ENCODE measurements at places on chromosomes 7 and 10. TPM values are rescaled to one million over a fixed set of nuclear protein-coding genes. Genes with fewer than 3 reads are reported as not detected.

The CNTNAP2 gene
- total RNA-seq, result 9.2 TPM

The PTPRN2 gene
- not detected for total RNA-seq

- ATAC-seq, result no peak
Measured at GRCh38 chr10:17214971-17215781, 12.9 kb upstream of the VIM start.

DNA sequence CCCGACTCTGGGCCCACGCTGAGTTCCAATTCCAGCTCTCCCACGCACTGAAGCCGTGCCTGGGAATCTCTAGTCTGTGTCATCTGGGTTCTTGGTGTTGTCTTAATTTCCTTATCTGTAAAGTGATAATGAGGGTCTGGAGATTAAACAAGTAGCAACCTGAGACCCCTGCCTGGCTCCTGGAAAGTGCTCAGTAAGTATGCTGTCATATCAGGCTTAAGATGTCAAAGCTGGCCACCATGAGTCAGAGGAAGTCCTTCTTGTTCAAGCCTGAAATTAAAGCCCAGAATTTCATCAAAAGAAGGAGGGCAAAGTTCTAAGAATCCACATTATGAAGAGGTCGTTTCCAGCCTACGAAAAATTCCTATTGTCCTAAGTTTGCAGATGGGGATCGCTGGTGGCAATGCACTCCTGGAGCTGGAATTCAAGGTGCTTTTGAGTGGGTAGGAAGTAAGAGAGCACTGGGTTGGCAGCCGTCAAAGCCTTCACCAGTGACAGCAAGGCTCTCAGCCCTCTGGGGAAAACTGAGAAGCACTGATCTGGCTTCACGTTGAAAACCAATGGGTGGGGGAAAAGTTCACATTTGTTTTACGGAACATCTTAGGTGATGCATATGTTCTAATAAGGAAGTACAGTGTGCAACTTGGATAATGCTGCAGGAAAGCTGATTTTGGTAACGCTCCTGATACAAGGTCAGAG lies 50.3 kb upstream of the NCAPG2 start:
- no peak for ATAC-seq

GRCh38 chr10:15345450-15345849 lies 25.6 kb downstream of the FAM171A1 start:
- ATAC-seq, result no peak

DNA sequence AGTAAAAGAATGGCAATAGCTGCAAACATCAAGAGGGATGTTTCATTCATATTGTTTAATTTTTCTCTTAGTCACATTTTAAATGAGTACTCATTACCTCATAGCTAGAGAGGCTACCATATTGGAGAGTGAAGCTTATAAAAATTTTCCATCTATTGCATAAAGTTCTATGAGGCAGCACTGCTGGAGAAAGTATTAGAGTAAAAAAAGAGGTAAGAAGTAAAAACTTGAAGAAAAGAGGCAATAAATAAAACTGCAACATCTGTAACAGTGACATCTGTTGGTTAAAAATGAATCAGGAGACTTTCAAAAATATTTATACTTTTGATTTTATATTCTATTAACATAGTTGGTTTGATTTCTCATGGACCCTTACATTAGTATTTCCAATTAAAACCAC lies 284.5 kb upstream of the SEMA3D start:
- ATAC-seq, result no peak

GRCh38 chr10:129773359-129773990 lies 190.6 kb downstream of the EBF3 start:
- no peak for ATAC-seq

DNA sequence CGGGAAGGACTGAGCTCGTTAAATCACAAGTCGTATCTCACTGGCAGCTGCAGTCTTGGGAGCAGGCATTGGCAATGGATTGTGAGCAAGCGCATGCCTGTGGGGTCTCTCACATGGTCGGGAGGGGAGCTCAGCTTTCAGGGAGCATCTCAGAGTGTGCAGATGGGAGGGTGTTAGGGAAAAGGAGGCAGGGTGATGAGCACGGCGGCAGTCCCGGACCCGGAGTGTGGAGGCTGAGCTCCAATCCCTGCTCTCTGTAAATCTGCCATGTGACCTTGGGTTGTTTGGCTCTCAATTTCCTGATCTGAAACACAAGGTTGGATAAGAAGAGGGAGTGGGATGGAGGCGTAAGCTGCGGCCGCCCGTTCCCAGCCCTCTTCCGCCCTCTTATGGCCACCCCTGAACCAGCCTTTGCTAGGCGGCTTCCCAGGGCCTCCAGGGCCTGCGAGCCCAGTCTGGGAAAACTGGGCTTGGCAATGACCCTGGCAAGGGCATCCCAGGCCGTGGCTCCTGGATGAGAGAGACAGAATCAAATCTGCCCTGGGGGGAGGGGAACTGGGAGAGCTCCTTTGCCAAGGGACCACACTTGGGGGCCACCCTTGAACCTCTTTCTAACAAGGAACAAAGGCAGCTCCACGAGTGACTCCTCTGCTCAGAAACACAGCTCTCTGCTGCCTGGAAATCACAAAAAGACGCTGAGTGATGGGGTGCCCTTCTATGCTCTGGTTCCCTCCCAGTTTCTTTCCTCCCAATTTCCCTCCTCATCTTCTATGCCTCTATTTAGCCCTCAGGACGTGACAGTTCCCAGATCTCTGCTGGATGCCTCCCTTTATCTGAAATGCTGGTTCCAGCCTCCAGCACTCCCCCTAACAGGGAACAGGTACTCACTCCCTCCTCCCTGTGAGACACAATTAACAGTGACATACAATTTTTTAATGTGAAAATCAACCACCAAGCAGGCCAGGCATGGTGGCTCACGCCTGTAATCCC lies 41.7 kb upstream of the LOXL4 start:
- ATAC-seq, result peak; percentile 84

DNA sequence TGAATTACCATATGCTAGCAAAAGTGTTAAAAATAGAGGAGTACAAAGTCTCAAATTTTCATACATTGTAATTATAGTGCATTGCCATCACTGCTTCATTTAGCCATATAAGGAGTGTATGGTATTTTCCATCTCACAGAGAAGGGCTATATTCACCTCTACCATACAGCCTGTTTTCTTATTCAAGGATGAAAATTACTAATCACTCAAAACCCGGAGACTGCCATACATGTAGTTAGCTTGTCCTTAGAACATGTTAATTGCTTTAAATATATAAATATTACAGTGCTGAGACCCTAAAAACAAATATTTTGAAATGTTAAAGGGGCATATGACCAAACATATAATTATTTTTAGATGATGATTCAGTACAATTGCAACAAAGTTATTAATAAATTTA lies 49.4 kb downstream of the CPEB3 start:
- no peak for ATAC-seq

GRCh38 chr7:506391-506831 lies 13.2 kb downstream of the PDGFA start:
- ATAC-seq, result no peak

- ATAC-seq, result no peak
Measured at GRCh38 chr7:103065667-103066066, 8.9 kb downstream of the FBXL13 start.

DNA sequence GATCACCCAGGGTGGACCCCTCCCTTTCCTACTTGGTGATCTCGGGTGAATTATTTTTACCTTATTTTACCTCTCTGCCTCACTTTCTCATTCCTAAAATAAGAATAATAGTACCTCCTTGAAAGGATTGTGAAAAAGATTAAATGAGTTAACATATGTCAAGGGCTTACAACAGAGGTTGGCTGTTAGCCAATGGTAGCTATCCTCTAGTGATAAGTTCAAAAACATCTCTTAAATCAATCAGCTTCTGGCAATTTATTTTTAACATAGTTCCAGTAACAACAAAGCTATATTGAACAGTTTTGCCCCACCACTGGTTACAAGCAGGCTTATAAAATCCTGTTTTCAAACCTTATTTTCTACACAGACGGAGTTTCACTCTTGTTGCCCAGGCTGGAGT lies 45.4 kb downstream of the TMEM168 start:
- no peak for ATAC-seq

GRCh38 chr10:122140941-122141623 lies 130.0 kb upstream of the BTBD16 start:
- ATAC-seq, result peak; percentile 65

- ATAC-seq, result no peak
Measured at GRCh38 chr10:5632446-5632845, 33.9 kb downstream of the ASB13 start.

DNA sequence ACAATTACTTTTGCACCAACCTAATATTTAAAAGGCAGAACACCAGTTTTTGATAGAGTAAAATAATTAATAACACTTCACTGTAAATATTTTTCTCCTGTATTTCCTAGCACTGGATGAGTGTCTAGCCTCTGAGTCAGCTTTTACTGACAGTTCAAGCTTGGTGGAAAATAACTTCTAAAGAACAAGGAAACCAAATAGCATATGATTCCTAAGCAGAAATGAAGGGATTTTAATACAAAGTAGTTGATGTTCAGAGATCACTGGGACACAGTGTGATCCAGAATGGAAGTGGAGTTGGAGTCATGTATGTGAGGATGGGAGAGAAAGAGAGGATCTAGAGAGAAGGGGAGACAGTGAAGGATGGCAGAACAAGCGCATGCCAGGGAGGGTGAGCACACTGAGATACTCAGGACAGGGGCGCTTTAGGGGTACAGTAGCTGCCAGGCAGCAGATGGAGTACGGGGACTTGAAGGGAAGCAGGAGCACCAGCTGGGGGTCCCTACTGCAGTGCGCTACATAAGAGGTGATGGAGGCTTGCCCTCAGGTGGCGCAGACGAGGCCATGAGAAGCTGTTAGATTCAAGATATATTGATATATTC lies 117.9 kb upstream of the KLF6 start:
- no peak for ATAC-seq

DNA sequence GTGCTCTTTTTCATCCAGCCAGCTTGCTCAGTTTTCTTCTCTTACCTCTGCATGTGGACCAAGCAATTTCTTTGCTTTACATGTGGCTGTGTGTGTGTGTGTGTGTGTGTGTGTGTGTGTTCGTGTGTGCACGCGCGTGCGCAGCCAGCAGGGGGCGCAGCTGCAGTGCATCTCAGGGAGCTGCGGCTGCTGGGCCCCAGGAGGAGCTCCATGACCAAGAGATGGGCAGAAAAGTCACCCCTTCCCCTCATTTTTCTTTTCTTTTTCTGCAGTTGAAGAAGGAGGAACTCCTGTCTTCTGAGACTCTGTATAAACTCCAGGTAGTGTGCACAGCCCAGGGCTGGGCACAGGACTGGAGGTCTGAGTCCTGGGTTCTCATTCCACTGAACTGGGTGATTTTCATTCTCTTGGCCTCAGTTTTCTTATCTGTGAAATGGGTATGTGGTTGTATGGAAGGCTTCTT lies 41.8 kb downstream of the BLNK start:
- peak; percentile 68 for ATAC-seq

Measured in motor neuron (in vitro differentiated cells).